A549 treated with RU486 at 1 μM for 4 hours (cell line): ENCODE measurements at places on chromosomes 1 and 21. TPM values are rescaled to one million over a fixed set of nuclear protein-coding genes. Genes with fewer than 3 reads are reported as not detected.

FCRL1 gene
- total RNA-seq = not detected in 5 replicates

CPT2 gene
- 8.2 to 10.4 TPM (median 9.2 TPM) in 5 replicates for total RNA-seq

TPTE gene
- total RNA-seq = not detected in 5 replicates

LCE2A gene
- total RNA-seq = not detected in 5 replicates

GBP2 gene
- total RNA-seq = 0.65 to 1.3 TPM (median 0.87 TPM) in 5 replicates

FAM110D gene
- 0.06 TPM in 1 of 5 replicates, not detected in the others for total RNA-seq

MTARC1 gene
- 11.3 to 13.1 TPM (median 12.3 TPM) in 5 replicates for total RNA-seq

C1orf210 gene
- total RNA-seq = not detected in 5 replicates

BTBD8 gene
- 0.23 to 0.86 TPM (median 0.55 TPM) in 5 replicates for total RNA-seq
